ENCODE measurements at places on chromosomes 12 and 14.

- no peak for DNase-seq
These were observed 2.0 kb upstream of the PCK2 start for GRCh38 chr14:24092110-24092504.

- peak; percentile 52 for DNase-seq
These were observed 24.9 kb downstream of the SLC6A12 start for GRCh38 chr12:188910-189621.

GRCh38 chr12:62654326-62655241 is 188.0 kb downstream of the MON2 start:
- no peak for DNase-seq

DNA sequence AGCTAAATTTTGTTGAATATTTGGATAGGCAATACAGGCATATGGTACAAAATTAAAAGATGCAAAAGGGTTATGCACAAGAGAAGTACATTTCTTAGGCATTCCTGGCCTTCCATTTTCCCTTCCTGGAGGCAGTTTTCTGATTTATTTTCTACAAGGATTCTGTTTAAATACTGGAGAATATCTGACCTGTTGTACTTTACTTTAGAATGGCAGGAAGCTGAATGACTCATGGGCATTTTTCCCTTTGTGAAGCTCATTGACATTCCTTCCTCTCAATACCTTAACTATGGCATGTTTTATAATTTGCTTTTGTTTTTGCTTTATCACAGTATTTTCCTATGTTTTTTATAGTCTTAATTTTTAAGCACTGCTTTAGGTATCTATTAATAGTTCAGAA is 62.7 kb downstream of the RCOR1 start:
- DNase-seq: no peak

GRCh38 chr12:14931359-14931758 is 7.0 kb downstream of the ERP27 start:
- DNase-seq: no peak

DNA sequence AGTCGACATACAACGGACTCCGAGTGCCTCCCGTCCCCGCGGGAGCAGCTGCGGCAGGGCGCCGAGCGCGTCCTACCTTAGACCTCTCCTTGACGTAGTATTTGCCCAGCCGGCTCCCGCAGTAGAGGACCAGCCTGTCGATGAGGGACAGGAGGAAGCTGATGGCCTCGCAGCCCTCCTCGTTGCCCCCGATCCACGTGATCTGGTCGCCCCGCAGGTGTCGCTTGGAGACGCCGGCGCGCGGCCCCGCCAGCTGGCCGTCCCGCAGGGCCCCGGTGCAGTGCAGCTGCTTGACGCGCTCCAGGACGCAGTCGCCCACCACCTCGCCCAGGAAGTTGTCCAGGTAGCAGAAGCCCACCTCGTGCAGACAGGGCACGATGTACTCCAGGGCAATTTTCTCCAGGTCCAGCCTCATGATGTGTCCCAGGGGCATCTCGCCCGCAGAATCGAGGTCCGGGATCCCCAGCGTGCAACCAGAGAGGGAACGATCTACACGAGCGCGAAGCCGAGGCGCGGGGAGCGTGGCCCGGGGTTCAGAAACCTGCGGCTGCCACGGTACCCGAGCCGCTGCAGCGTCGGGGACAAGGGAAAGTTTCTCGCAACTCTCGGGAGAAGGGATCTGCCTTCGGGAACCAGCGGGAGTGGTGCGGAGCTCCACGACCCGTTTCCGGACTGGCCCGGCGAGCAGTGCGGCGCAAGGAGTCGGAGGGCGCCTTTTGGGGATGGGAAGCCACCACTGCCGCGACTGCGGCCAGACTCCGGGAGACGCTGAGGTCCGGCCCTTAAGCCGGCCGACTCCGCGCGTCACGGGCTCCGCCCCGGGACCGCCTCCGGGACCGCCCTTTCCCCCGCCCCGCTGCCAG is at the start of gene EGLN3:
Gene EGLN3, minus strand, starts transcription at position 755 of the 863 bp plus-strand sequence. Its CDS starts 322 bp downstream, at position 433.
- DNase-seq: peak; percentile 88

GRCh38 chr14:67079846-67080245 is 109.4 kb upstream of the GARIN2 start:
- no peak for DNase-seq

DNA sequence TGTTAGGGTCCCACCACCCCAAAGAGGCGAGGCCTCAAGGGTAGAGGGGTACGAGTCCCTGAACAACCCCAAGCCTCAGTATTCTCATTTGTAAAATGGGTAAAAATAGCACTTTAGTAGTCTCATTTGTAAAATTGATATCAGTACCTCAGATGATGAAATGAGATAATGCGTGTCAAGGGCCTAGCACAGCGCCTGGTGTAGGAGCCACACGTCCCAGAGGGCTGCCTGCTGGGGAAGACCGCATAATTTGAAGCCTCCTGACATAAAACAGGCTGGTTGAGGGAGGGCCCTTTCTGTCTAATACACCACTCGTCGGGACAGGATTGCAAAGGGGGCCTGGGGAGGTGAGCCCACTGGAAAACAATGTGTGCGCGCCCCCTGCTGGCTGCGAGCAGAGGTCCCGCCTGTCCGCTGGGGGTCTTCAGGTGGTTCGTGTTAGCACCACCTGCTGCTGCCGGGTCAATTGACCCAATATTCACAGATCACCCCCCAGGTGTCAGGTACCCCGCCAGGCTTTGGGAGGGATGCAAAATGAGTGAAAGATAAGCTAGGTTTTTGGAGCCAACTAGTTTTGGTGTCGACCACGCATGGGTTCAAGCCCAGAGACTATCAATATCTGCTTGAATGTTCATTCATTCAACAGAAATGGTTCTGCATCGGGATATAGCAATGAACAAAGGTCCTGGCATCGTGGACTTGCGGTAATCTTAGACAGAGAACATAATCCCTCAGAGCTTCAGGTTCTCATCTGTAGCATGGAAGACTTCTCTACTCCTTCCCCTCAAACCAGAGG is 24.7 kb upstream of the IRF2BPL start:
- DNase-seq: peak; percentile 21

GRCh38 chr12:124371970-124372555 is 77.2 kb downstream of the RFLNA start:
- DNase-seq: no peak

DNA sequence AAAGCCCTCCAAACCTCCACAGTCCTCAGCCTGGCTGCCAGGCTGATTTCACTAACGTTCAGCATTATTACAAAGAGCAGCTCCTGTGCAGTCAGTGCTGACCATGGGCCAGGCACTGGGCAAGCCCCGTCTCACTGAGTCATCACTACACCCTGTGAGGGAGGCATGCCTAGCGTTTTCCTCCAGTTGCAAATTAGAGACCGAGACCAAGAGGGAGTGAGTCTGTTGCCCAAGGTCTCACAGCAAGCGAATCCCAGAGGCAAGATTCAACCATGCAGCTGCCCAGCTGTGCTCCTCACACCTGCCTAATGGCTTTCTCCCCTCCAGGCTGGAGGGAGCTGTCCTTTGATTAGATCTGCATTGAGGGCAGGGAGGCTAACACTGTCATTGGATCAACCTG is 229.3 kb upstream of the LHX5 start:
- DNase-seq: no peak

DNA sequence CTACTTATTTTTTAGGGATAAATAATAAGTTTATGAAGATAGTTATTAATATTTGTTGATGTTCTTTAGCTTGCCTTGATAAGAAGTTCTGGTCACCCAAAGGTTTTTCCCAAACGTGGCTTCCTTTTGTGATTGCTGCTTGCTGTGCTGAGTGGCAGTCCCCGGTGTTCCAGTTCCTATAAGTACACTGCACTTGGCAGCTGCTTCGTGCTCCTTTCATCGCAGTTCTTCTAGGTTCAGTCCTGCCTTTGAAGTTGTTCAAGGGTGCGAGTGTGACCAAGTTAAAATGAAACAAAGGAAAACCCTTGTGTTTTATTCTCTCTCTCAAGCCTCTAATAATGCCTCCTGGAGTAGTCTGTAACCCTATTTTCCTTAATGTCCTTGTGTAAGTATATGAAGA is 128.5 kb upstream of the ATF1 start:
- no peak for DNase-seq

DNA sequence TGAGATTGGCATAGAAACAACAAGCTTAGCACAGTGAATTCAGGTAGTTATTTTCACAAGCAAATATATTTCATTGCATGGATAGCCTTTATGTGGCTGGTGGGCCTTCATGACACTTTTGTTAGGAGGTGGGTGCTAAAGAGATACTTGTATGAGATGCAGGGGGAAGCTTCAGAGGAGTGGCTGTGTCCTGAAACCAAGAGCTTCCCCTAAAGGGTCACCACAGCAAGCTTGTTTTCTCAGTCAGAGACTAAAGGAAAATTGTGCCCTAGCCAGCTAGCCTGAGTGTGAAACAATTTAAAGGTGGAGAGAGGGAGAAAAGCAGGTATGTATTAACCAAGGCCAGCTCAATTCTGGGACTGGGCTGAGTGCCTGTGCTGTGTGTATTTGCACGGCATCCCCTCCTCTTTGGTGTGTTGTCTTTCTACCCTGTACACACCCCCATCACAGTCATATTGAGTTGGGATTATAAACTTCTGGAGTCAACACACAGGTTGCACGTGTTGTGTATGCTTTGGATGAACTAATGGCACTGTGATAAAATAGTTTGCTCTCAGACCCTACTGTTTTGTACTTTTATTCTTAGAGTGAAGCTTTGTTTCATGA is 79.2 kb downstream of the RASSF8 start:
- no peak for DNase-seq
